ENCODE measurements at places on chromosomes 5 and 9.

GRCh38 chr9:32502464-32502863, 23.5 kb downstream of the RIGI start:
- DNase-seq: no peak

DNA sequence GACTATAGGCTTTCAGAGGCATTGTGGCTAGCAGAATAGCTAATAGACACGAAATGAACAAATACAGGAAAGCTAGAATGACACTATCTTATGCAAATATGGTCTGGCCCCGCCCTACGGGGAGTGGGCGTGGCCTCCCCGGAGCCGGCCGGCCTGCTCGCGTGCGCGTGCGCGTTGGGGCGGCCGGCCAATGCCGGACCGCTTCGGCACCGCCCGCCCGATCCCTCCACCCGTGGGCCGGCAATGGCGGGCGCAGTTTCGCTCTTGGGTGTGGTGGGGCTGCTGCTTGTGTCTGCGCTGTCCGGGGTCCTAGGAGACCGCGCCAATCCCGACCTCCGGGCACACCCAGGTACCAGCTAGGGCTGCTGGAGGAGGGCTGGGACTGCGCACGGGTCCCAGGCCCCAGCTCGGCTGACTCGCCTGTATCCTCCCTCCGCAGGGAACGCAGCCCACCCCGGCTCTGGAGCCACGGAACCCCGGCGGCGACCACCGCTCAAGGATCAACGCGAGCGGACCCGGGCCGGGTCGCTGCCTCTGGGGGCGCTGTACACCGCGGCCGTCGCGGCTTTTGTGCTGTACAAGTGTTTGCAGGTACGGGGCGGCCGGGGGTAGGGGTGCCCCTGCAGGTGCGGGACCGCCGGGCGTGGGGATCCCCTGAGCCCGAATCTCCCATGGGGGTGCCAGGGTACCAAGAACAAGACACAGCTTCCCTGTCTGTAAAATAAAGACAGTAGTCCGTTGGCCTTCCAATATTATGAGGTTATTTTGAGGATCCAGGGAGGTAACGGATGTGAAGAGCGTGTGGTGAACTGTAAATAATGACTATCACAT, at the start of gene CCDC107:
TSS of gene CCDC107 (plus strand) at position 156 of the 831 bp plus-strand sequence. CDS start at position 244, 88 bp downstream.
- no peak for DNase-seq

- DNase-seq: peak; percentile 51
Observed at GRCh38 chr5:956941-957747, 51.5 kb upstream of the NKD2 start.

- peak; percentile 16 for DNase-seq
Observed at GRCh38 chr5:145062280-145063062, 772.7 kb downstream of the PRELID2 start.

DNA sequence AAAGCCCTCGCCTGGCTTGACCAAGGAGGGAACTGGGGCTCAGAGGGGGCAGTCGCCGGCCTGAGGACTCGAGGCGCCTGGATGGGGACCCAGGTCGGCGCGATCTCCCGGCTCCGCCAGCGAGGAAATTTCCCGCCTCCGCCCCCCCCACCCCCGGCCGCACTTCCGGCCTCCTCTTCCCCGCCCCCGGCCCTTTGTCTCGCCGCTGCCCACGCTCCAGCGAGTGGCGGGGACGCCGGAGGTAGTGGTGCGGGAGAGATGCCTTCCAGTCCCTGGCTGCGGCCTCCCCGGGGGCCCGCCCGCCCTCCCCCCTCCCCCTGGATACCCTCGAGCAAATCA, 448 bp upstream of the GPRIN1 start:
- no peak for DNase-seq

DNA sequence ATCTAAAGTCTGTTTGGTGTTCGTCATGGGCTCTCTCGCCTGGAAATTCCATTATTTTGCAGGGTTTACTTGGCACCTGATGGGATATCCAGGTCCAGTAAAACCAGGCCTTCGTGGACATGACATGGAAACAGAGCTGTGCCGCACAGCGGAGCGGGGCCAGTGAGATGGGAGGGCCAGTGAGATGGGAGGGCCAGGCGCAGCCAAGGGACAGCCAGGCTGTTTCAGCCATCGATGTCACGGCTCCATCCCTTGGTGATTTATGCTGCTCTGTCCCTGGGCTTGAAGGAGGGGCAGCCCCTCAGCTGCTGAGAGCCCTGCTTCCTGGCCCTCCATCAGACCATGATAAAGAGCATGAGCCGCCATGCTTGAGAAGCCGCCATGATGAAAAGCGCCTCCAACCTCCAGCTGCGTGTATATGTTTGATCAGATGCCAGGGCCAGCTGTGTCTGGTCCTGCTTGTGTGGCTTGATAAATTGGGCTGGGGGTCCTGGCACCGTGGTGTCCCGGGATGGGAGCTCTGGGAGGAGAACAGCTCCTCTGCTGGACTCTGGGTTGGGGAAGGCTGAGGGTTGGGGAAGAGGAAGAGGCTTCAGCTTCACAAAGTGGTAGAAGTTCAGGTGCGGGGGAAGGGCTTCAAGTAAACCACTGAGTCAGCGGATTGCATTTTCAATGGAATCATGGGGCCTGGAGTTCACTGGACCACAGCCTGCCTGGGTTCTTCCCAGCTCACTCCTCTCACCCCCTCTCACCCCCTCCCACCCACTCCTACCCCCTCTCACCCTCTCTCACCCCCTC, 6.1 kb upstream of the COL5A1 start:
- no peak for DNase-seq

DNA sequence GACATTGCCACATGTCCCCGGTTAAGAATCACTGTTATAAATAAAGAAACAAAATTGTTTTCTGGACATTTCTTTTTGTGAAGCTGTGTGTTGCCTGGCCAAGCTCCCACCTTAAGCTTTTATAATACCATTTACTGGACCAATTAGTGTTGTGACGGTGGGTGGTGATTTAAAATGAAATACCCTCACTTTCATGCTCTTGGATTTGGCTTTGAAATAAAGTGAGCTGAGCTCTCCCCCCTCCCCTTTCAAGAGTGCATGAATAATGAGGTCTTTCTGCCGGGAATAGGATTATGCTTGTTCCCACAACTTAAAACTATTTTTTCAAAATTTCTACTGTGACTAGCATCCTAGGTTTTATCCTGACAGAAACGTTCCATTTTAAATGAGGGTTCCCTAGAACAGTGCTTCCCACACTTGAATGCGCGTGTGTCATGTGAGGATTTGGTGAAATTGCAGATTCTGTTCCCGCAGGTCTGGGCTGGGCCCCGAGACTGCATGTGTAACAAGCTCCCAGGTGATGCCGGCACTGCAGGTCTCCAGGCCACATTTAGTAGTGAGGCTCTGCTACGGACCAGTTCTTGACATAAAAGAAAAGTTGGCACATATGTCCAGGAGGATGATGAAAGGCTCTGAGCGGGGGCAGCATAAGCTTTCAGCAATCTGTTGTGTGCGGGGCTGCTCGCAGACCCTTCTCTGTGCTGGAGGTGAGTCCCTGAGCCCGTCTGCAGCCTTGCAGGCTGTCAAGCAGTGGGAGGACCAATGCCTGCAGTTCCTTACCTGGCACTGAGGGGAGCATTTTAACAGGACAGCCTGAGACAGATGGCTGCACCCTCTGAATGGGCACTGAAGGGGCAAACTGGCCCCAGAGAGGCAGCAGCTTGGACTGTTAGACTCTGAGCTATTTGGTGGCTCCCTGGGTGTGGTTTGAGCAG, 24.4 kb downstream of the IQGAP2 start:
- DNase-seq: no peak

- no peak for DNase-seq
Observed at GRCh38 chr5:24112420-24112819, 532.4 kb downstream of the CDH10 start.

- DNase-seq: no peak
Observed at GRCh38 chr5:171592736-171593135, 173.3 kb downstream of the FGF18 start.

DNA sequence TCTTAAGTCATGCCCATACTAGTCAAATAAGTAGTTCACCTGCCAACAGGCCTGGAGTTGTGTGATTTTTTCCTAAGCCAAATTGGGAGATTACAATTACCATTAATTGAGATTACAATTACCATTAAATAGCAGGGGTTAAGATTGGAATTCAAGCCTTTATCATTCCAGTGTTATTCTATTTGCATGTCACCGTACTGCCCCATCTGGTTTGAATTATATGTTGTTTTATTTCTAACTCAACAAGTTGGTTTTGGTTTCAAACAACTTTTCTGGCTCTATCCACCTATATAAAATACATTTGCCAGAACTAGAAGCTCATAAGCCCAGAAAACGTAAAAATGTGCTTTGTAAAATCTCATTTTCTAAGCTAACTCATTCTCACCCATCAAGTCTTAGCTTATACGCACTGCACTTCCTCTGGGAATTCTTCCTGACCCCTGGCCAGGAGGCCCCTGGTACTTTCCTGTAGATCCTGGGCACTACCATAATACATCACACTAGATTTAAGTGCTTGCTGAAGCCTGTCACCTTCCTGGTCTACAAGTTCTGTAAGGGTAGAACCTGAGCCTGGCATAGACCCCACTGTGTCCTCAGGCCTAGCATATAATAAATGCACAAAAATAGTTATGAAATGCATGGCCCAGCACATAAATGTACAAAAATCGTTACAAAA, 242.0 kb upstream of the TRPM3 start:
- no peak for DNase-seq
